Activated naive CD4-positive, alpha-beta T cell treated with anti-CD3 and anti-CD28 coated beads, Interleukin-2, amount 50 U/mL, for 72 hours (primary cell): ENCODE measurements at places on chromosomes 3 and 15. TPM values are rescaled to one million over a fixed set of nuclear protein-coding genes. Genes with fewer than 3 reads are reported as not detected.

Gene SI
- not detected for total RNA-seq

Gene GPR149
- not detected for total RNA-seq

Gene LRRC34
- 3.2 TPM for total RNA-seq

Gene SLC25A36
- 47.2 TPM for total RNA-seq

DNA sequence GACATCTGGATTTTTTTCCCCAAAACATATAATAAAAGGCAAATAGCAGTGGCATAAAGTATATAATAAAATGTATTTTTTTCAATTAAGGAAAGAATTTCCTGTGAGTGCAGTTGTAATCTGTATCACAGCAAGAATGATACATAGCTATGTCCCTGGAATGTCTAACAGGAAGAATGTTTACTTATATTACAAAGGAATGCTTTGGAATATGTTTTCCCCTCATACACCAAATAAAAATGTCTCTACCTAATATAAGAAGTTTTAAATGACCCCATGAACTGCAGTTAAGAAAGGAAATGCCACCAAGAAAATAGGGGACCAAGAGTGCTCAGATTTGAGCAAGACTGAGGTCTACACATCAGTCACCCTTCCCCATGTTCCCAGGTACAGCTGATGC, 38.0 kb upstream of the ATP11B start:
- DNase-seq, result no peak

DNA sequence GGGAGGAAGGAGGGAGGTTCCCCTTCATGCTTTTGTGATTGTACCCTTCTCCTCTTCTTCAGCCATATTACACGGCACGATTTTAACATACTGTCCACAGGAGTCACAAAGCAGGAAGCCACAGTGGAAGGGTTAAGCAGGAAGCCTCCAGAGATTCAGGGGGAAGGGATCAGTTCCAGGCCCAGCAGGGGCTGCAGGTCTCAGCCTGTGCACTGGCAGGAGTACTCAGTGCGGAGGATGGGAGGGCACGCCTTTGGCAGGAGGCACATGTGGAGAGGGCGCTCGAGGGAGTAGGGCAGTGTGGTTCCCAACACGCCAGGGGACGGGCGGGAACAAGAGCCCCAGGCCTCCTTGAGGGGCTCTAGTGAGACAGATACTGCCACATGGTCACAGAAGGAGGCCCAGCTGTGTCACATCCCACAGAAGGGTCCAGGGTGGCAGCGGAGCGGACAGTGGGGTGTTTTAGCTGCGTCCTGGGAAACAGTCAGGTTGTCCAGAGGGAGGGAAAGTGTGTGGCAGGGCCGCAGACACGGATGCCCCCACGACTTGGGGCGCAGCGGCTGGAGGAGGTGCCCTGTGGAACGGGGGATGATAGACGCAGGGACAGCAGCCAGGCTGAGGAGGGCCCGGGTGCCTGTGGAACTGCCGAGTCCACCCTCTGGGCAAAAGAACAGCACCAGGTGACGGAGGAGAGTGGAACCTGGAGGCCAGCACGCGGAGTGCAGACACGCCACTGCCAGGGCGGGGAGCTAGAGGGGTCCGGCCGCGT, 77.5 kb downstream of the CHSY1 start:
- DNase-seq, result no peak

GRCh38 chr3:9944271-9944670, 7.9 kb downstream of the PRRT3 start:
- DNase-seq, result no peak

GRCh38 chr3:186382217-186382885, 20.3 kb upstream of the DGKG start:
- DNase-seq, result no peak

DNA sequence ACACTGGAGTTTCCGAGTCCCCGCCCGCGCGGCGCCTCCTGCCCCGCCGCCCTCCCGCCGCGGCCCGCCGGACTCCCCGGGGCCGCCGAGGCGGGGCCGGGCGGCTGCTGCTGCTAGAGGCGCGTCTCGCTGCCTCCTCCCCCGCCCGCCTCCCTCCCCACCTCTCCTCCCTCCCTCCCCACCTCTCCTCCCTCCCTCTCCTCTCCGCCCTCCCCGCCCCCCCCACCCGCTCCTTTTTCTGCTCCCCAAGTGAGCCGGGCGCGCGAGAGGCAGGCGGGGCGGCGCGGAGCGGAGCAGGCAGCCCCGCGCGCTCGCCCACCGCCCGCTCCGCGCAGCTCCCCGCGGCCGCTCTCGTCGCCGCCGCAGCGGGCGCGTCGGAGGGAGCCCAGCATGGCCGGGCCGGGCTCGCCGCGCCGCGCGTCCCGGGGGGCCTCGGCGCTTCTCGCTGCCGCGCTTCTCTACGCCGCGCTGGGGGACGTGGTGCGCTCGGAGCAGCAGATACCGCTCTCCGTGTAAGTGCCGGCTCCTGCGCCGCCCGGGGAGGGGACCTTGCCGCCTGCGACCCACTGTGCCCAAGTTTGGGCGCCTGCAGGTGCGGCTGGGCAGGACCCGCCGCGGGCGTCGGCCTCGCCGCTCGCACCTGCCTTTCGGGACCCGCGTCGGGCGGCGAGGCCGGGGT, at the start of gene CACNA2D3:
Gene CACNA2D3, plus strand, starts transcription at position 229 of the 679 bp plus-strand sequence.
- no peak for DNase-seq

GRCh38 chr15:27820232-27820631, 278.9 kb downstream of the OCA2 start:
- no peak for DNase-seq

GRCh38 chr15:52804526-52805081, 14.5 kb upstream of the ONECUT1 start:
- no peak for DNase-seq

DNA sequence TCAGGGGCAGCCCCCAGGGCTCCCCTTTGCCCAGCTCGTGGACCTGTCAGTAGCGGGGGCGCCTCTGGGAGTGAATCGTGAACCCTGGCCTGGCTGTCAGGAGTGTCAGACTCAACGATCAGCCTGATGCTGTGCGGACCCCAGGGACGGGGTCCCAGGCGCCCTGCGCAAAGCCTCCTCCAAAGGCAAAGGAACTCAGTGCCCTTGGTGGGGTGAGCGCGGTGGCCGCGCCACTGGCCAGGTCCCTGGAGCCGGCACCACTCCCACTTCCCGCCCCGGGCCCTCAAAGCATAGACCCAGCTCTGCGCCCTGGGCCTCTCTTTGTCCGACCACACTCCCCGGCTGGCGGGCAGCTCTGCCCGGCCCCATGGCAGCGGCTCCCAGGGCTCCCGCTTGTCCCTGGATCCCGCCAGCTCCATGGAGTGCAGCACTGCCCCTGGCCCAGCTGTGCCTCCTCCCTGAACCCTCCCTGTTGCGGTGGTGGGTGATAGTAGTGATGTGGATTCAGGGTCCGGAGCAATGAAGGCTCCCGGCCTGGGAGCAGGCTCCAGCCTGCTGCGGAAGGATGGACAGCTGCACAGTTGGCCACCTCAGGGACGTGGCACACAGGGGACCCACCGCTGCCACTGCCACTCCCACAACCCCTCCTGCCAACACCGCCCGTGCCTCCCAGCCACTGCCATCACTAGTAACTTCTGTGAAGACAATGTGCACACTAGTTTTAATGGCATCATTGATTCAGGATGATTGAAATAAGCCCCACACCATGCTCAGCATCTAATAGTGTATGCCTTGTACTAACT, 263.8 kb downstream of the ZBBX start:
- no peak for DNase-seq
